ENCODE measurements at places on chromosomes 5 and 9.

GRCh38 chr5:124274949-124275348 is 471.5 kb downstream of the ZNF608 start:
- DNase-seq = no peak

DNA sequence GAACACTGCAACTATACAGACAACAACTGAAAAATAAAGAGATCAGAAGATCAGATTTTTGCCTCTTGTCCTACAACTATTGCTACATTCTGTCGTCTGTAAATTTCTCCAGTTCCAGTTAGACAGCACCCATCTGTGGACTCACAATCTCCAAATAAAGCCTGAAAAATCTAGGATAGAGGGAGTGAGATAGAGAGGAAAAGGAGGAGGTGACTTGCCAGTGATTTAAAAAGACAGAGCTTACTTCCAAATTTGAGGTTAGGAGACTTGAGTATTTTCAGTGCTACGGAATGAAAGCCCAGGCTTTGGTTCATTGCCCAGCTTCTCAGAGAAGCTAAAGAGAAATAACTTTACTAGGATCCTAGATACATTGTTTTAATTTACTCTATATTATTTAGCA is 63.6 kb downstream of the PTCD2 start:
- no peak for DNase-seq

- DNase-seq = no peak
Measured at GRCh38 chr9:98339987-98340800, 84.7 kb upstream of the TBC1D2 start.

DNA sequence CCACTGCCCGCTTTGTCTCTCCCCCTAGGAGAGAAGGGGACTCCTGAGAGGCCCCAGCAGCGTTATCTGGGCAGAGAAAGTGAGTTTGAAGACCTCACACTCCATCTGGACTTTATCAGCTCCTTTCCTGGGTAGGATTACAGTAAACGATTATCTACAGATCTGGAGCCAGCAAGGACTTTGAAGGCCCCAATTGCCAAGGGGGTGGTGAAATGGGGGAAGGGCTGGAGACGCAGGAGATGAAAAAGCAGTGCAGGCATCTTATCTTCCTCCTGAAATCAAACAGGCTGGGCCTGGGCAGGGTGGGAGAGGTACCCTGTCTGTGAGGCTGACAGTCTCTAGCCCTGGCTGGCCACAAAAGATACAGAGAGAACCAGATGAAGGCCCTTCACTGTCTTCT is 105.8 kb upstream of the MSX2 start:
- DNase-seq = no peak

GRCh38 chr9:87909310-87910041 is 8.3 kb upstream of the SPATA31C1 start:
- no peak for DNase-seq

- DNase-seq = no peak
Measured at GRCh38 chr9:113633782-113634595, 170.5 kb downstream of the RGS3 start.

- no peak for DNase-seq
Measured at GRCh38 chr9:126173401-126173800, 153.2 kb upstream of the MVB12B start.
